Cardiac fibroblast (primary cell): ENCODE measurements at places on chromosomes 1 and 21.

DNA sequence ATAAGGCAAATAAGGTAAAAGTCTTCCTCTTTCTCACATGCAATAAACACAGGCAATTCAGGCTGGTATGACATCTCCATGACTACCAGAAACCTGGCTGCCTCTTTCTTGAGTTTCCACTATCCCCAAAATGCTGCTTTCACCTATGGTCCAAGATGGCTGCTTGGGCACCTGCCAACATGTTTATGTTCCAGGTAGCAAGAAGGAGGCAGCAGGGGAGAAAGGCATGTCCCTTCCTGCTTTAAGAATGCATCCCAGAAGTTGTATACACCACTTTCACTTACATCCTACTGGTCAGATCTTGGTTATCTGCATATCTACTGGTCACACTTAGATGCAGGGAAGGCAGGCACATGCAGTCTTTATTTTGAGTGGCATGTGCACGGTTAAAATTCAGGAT lies 19.4 kb upstream of the ACOT11 start:
- DNase-seq = no peak

- DNase-seq = no peak
Observed at GRCh38 chr1:91757763-91758460, 128.0 kb downstream of the TGFBR3 start.

- no peak for DNase-seq
Observed at GRCh38 chr1:155608888-155609225, 1.2 kb upstream of the MSTO1 start.

- no peak for DNase-seq
Observed at GRCh38 chr21:33495743-33496142, 4.2 kb upstream of the DNAJC28 start.

GRCh38 chr1:175015243-175015642 lies 8.0 kb downstream of the MRPS14 start:
- DNase-seq = peak; percentile 84

- DNase-seq = no peak
Observed at GRCh38 chr1:198597690-198598430, 41.0 kb upstream of the PTPRC start.

DNA sequence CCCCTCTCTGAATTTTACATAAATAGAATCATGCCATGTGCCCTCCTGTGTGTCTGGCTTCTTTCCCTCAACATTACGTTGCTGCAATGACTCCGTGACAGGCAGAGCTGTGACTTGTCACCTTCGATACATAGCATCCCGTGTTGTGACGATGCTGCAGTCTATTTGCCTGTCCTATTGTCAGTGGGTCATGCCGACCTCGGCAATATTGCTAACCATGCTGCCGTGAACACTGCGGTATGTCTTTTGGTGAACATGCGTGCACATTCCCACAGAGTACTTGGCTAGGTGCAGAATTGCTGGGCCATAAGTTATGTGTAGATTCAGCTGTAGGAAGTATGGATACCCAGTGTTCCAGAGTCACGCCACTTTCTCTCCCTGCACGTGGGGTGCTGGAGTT lies 36.3 kb upstream of the TTC34 start:
- DNase-seq = no peak

- no peak for DNase-seq
Observed at GRCh38 chr1:56249234-56249633, 330.1 kb downstream of the PLPP3 start.

GRCh38 chr1:197918807-197919345 lies 1.7 kb downstream of the LHX9 start:
- no peak for DNase-seq

- DNase-seq = no peak
Observed at GRCh38 chr1:164855716-164856329, 296.8 kb downstream of the PBX1 start.

DNA sequence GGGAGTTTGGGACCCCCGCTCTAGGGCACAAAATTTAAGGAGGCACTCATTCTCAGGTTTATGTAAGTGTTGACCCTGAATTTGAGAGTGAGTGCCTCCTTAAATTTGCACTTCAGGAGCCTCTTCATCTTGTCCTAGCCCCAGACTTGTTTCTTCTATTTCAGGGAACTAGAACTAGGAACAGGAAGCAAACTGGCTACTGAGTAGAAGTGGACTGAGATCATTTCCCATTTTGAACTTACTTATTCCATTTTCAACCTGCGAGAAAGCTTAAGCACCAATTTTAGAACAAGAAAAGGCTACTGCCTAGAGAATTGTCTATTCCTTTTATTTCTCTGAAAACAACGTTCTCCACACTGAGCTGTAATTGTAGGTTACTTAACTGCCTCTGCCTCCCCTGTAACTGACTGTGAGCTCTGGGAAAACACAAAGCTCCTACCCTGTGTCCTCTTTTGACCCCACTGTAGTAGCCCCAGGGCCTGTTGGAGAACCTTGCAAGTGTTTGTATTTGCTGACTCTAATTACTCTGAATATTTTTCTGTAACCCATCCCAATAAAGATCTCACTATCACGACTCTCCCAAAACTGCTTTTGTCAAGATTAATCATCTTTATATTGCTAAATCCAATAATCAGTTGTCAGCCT lies 2.5 kb downstream of the PPT1 start:
- no peak for DNase-seq

DNA sequence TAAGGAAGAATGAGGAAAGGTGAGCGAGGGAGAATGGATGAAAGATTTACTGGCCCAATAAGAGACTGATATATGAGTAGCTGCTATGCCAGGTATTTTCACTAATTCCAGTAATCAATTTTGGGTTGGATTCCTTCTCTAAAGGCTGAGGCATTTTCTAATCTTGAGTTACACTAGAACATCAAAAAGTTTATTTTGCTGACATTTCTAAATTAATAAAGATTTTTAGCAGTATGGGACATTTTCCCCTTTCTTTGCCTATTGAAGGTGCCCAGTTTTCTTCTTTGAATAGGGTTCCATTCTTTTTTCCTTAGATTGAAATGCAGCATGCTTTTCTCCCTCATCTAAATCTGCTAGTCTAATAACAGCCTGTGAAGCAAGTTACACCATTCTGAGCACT lies 52.9 kb downstream of the ZNHIT6 start:
- DNase-seq = no peak

DNA sequence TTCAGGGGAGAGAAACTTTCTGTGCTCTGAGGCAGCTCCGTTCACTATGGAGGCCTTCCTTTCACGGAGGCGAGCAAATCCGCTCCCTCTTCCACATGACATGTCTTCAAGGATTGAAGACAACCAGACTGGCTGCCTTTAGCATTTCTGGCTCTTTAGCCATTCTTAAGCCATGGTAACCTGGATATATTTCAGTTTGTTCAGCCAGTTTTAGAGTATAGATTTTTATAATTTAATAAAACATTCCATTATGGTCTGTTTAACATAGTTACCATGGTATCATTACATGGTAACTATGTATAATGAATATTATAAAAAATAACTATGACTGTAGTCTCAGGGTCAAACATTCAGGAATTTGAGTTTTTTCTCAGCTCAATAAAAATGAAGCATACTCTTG lies 54.2 kb upstream of the NFIA start:
- DNase-seq = no peak

DNA sequence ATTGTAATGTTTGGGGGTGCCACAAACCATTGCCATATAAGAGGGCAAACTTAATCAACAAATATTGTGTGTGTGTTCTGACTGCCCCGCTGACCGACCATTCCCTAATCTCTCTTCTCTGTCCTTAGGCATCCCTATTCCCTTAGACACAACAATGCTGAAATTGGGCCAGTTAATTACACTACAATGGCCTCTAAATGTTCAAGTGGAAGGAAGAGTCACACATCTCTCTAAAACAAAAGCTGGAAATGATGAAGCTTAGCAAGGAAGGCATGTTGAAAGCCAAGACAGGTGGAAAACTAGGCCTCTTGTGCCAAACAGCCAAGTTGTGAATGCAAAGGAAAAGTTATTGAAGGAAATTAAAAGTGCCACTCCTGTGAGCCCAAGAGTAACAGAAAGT lies 30.2 kb downstream of the LTN1 start:
- no peak for DNase-seq

GRCh38 chr21:42746593-42747275 lies 93.3 kb downstream of the PDE9A start:
- DNase-seq = no peak

GRCh38 chr21:44461464-44462001 lies 6.2 kb downstream of the LRRC3 start:
- no peak for DNase-seq

DNA sequence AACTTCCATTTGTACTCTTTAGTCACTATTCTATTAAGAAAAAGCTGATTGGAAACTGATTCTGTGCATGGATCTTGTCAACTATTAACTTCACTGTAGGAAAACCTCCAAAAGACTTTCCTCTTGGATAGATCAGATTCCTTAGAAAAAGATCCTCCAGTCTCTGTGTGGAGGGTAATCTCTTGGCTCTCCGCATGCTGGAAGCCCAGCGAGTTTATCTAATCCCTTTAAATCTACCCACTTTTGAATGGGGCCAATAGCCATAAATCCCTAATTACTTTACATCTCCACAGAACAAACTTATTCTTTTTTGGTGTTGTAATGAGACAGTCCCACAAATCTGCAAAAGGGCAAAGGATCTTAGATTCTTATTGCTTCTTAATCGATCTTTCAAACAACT lies 1206.4 kb upstream of the ADGRL4 start:
- no peak for DNase-seq

GRCh38 chr1:33685256-33685655 lies 178.6 kb upstream of the HMGB4 start:
- DNase-seq = no peak

DNA sequence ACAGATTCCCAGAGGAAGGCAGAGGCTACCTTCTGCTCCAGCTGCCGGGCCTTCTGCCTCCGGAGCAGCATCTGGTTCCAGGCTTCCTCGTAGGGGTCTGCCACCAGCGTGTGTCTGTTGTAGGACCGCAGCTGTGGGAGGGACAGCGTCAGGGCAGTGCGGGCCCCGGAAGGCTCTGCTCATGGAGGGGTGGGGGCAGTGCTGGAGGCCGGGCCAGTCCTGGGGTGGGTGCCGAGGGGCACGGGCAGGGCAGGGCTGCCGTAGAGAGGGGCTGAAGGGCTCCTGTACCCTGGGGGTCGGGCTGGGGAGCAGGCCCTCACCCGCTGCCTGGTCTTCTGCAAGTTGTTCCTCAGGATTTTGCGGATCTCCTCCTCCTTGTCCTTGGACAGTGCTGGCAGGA lies 53.2 kb downstream of the SLC9A1 start:
- no peak for DNase-seq

DNA sequence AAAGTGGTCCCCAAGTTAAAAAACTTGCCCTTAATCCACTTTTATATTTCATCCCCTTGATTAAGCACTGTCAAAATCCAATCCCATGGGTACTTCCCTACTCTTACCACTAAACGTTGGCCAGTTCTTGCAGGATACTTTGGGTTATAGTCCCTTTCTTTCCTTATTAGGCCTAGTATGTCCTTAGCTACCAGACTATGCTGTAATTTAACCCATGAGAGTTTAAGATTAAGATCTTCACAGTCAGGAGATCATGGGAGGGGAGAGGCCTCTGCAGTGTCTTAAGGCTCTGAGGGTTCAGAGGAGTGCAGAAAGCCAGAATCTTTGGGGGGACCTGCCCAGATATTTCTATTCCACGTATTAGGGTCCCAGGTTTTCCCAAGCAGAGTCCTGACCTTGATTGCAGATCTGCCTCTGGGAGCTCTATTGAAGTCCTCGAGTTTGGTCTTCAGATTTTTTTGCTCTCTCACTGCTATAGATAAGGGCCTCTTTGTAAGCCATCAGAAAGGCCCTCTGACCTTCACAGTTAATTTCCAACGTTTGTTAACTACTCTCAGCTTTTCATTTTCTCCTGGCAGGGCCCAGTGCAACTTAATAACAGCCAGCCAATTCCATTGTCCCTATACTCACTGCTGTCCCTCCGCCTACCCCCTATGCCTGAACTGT lies 9.0 kb upstream of the CGN start:
- no peak for DNase-seq

- DNase-seq = no peak
Observed at GRCh38 chr1:224525411-224526040, 90.6 kb upstream of the CNIH3 start.

- DNase-seq = no peak
Observed at GRCh38 chr1:178050084-178050483, 43.8 kb upstream of the RASAL2 start.

- DNase-seq = peak; percentile 68
Observed at GRCh38 chr1:215146240-215146975, 63.9 kb downstream of the KCNK2 start.

GRCh38 chr1:32716312-32717148 lies 14.0 kb upstream of the SYNC start:
- no peak for DNase-seq

DNA sequence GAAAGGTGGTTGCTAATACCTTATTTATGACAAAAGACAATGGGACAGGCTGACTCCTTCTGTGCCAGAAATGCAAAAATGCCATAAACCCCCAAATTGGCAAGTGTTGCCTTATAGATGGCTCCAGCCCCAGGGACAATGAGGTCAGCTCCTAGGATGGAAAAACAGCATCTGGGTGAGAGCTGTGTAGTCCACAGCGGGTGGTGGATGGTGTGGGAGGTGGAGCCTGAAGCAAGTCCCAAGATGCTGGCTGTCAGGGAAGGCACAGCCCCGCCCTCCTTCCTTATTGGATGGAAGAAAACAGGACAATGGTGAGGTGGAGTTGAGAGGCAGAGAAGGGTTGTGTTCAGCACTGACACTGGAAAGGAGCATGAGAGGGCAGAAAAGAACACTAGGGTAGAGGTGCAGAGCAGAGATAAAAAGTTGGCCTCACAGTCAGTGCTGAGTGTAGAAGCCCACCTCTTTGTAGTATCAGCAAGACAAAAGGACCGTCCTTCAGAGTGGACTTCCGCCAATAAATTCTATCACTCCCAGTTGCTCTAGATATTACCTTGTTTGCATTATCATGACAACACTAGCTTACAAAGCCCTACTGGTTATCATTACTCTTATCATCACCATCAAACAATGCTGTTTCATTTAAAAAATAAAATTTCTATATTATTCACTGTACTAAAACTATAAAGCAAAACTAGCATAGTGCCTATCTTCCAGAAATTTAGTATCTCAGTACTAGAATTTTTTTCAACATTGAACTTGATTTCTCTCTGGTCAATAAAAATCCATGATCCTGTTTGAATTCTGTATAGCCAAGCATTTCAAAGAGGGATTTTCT lies 3.7 kb upstream of the SDE2 start:
- peak; percentile 77 for DNase-seq

DNA sequence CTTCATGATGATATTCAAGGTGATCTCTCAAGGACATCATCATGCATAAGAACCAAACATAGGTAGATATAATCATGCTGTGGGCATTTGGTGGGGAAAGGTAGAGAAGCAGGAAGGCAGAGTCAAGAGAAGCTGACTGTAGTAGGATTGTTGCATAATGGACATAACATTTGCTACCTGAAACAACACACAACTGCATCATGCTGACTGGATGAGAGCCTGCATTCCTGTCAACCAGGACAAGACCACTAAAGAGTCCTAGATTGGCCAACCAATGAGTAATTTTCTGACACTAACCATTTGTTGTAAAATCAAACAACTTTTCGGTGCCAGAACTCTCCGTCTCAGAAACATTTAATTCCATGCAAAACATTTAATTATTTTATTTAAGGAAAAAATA lies 377.2 kb downstream of the PLPP3 start:
- no peak for DNase-seq

GRCh38 chr1:184078564-184079249 lies 27.2 kb downstream of the TSEN15 start:
- no peak for DNase-seq

GRCh38 chr1:229629261-229629660 lies 3.2 kb downstream of the URB2 start:
- peak; percentile 31 for DNase-seq
